ENCODE measurements at places on chromosomes 5 and 9.

DNA sequence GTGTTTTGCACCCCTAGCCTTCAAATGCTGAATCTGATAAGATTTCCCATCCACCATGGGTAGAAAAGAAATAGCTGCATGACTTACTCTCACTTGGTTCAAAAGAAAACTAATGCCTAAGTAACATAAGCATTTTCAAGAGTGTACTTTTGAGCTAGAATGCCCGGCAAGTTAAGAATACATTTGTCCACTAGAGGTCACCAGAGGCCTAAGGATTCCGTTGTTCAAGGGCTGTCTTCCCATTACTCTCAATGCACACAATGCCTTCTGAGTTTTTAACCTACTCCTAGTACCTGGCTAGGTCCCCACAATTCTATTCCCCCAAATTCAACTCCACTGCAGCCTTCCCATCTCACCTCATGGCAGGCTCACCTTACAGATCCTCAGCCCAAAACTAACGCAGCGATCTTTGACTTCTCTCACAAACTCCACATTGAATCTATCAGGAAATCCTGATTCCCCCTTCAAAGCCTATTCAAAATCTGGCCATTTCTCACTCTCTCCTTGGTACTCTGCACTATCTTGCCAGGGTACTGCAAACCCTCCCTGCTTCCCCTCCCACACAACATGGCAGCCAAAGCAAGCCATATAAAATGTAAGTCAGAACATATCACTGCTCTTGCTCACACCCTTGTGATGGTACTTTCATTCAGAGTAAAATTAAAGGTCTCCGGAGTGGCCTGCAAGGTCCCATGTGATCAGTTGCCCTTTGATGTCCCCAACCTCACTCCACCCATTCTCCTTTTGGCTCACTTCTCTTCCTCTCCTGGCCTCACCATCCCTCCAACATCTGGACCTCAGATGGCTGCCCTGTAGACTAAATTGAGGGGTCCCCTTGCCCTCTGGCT, 13.4 kb downstream of the OXCT1 start:
- peak; percentile 12 for DNase-seq

DNA sequence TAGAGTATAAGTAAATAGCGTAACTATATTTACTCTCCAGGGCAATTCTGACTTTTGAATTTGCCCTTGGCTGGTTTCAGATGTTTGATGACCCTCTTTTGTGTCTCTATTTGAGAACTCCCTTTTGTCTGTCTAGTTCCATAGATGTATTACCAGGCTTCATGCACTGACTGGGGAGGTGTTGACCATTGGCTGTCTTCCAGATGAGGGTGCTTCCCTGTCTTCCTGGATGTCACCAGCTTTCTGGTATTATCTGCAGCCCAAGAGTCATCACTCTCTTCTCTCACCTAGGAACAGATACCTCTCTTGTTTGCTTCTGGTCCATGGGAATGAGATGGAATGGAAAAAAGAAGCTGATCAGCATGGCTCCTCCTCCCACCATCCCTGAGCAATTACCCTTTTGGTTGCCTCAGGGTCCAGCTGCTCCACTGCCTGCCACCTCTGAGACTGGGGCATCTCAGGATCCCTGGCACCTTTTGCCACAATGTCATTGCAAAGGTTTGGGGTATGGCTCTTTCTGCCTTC, 58.7 kb upstream of the TMED7 start:
- no peak for DNase-seq

GRCh38 chr5:105288946-105289345, 1726.4 kb upstream of the NUDT12 start:
- DNase-seq = no peak

DNA sequence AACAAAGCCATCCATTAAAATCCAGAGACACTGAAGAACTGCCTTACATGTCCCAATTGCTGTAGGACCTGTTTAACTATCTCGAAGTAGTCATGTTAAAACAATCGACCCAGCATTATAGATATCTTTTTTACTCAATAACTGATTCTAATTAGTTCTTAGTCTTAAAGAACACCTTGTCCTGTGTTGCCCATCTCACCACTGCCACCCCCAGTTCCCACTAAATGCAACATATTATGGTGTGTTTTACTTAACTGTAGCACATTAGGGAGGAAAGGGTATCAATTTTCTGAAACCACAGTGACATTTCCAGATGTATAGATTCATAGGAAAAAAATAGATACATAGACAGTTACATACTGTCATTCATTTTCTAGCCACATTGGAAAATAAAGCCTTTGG, 221.2 kb downstream of the MEF2C start:
- DNase-seq = no peak

GRCh38 chr9:136606687-136607333, 55.9 kb upstream of the EGFL7 start:
- no peak for DNase-seq
